ENCODE measurements at places on chromosomes 5 and 9.
A peak's percentile ranks its signal among the peaks of the same experiment; 100 is the strongest.

GRCh38 chr9:973295-973834 lies 3.1 kb upstream of the DMRT3 start:
- no peak for DNase-seq

GRCh38 chr9:128164307-128164885 lies 4.3 kb downstream of the BBLN start:
- DNase-seq, result no peak

- no peak for DNase-seq
Measured at GRCh38 chr5:10507575-10508096, 56.2 kb upstream of the ANKRD33B start.

DNA sequence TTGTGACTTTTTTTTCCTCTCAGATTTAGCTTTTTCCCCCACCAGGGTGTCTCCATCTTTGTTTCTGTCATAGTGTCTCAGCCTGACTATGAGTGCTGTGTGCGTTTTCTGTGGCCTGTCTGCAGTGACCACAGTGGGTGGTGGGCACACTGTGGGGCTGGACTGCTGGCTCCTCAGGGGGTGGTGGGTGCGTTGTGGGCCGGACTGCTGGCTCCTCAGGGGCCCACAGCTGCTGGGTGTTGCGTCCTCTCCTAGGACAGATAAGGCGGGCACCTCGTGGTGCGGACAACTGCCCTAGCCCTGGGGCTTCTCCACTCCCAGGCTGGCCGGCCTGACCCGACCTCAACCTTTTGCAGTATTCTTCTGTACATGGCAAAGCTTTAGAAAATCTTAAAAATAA lies 100.4 kb downstream of the EHMT1 start:
- no peak for DNase-seq

DNA sequence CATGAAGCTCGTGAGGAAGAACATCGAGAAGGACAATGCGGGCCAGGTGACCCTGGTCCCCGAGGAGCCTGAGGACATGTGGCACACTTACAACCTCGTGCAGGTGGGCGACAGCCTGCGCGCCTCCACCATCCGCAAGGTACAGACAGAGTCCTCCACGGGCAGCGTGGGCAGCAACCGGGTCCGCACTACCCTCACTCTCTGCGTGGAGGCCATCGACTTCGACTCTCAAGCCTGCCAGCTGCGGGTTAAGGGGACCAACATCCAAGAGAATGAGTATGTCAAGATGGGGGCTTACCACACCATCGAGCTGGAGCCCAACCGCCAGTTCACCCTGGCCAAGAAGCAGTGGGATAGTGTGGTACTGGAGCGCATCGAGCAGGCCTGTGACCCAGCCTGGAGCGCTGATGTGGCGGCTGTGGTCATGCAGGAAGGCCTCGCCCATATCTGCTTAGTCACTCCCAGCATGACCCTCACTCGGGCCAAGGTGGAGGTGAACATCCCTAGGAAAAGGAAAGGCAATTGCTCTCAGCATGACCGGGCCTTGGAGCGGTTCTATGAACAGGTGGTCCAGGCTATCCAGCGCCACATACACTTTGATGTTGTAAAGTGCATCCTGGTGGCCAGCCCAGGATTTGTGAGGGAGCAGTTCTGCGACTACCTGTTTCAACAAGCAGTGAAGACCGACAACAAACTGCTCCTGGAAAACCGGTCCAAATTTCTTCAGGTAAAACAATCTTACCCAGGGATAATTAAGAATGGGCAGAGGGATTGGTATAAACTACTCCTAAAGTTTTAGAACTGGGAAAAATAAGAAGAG lies 12.9 kb downstream of the ITGA1 start:
- DNase-seq, result peak; percentile 52

- no peak for DNase-seq
Measured at GRCh38 chr9:136189394-136190236, 15.3 kb downstream of the LHX3 start.

- DNase-seq, result peak; percentile 92
Measured at GRCh38 chr9:95316794-95317118, 753 bp downstream of the FANCC start.

DNA sequence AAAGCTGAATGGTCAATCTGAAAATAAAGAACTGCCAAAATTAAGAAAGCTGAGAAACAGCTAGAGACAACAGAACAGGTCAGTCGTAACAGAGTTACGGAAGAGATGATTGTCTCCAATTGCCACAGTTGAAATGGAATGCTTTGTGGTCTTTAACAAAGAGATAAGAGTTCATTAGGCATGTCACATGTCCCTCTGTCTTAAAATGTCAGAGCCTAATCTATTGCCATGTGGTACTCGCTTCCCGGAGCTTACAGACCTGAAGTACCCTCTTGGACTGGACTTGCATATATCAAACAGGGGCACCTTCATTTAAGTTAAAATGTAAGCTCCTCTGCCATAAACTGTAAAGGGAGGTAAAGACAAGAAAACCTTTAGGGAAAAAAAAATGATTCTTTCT lies 19.7 kb downstream of the TTC39B start:
- DNase-seq, result no peak

- no peak for DNase-seq
Measured at GRCh38 chr9:131276094-131276888, at the start of gene FAM78A. TSS of gene FAM78A (minus strand) at chr9:131276510. CDS start at chr9:131276179, 331 bp downstream.

- no peak for DNase-seq
Measured at GRCh38 chr9:84949971-84950370, 280.4 kb downstream of the NTRK2 start.

DNA sequence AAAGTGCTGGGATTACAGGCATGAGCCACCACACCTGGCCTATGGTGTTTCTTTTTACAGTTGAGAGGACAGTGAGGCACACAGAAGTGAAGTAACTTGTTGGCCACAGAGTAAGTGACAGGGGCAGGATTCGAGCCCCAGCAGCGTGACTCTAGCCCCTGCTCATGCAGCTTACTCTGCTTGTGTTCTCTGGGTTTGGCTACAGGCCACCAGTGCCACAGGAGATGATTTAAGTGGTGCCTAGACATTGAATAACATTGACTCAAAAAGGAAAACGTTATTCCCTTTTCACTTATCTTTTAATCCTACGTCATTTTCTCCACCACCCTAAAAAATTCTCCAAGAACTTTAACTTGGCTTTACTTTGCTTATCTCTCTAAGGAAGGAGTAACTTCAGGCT lies 61.4 kb downstream of the SNX24 start:
- no peak for DNase-seq

DNA sequence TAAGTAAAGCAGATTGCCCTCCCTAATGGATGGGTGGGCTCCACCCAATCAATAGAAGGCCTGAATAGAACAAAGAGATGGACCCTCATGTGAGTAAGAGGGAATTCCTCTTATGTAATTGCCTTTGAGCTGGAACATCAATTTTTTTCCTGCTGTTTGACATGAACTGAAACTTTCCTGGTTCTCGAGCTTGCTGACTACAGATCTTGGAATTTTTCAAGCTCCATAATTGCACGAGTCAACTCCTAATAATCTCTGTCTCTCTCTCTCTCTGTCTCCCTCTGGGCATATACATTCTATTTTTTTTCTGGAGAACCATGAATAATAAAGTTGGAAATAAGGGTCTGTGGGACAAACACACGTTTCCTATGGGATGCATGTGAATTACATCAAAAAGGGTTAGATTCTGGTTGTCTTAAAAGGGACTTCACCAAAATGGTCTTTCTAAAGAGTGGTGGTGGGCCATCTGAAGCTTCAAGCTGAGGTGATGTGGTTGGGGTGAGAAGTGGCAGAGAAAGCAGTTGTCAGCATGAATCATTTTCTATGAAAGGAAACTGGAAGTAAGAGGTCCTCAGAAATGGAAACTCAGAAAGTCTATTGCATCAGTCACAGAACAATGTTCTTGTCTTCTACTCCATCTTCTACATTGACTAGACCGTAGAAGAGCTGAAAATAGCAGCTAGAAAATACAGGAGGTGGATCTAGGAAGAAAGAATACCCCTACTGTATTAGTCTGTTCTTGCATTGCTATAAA lies 47.0 kb upstream of the HOMER1 start:
- DNase-seq, result no peak
